BJ (cell line): ENCODE measurements at places on chromosomes 2 and 18.

DNA sequence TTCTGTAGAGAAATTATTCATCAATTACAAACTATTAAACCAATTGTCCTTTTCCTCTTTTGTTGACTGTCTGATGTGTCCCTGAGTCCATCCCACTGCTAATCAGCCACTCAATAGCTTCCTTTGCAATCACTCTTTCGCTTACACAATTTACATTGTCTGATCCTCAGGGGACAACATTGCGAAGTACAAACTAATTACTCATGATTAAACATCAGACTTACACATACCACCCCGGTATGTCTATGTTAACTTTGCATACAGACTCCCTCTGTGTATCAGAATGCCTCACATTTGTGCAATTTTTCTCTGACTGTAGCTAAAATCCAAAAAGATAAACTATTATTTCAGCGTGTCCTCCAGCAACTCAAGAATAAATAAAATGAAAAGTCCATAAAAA is 264.4 kb upstream of the REV1 start:
- no peak for DNase-seq

DNA sequence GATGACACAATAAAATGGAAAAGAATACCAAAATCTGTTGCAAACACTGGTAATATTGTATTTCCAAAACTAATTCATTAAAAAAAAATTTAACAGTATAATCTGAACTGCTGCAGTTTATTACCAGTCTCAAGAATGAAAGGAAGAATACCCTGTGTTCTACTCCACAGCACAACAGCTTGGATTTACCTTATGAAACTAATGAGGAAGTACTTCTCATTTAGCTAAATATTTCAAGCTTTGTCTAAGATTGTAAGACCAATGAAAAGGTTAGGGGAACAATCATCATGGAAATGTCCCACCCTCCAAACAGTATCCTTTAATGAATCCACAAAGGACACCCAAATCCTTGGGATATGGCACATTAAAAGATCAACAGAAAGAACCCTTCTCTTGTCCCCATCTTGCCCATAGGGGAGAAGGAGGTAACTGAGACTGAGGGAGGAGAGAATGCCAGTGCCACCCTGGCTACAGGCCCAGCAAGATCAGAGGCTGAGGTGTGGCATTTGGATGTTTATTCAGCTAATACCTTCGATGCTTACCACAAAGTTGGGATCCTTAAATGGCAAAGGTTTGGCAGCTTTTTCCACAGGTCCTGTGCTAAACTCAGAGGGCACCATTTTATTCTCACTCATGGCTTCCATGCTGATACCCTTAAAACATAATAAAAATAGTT is 17.7 kb downstream of the INO80C start:
- DNase-seq: no peak

GRCh38 chr2:112709703-112710102 is 11.1 kb upstream of the NT5DC4 start:
- DNase-seq: no peak

GRCh38 chr2:161031511-161031910 is 128.7 kb upstream of the TANK start:
- DNase-seq: no peak

GRCh38 chr2:33350632-33351031 is 125.8 kb upstream of the RASGRP3 start:
- no peak for DNase-seq

DNA sequence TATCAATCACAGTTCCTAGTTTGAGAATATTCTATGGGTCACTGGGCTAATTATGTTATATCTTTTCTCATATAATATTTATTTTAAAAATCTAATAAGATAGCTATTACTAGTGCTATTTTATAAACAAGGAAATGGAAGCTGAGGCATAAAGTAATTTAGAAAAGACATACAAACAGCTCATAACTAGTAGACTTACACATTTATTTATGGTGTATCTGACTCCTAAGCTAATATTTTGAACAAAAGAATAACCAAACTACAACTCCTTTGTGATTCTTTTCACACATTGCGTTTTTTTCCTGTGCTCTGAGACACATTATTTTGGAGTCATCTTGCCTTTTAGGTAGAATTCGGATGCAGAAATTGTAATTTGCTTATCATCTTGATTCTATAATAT is 742.0 kb upstream of the LRRTM4 start:
- no peak for DNase-seq

GRCh38 chr2:45450634-45451033 is 160.4 kb downstream of the SRBD1 start:
- DNase-seq: no peak

GRCh38 chr2:81870119-81870518 is 1565.6 kb upstream of the LRRTM1 start:
- no peak for DNase-seq

DNA sequence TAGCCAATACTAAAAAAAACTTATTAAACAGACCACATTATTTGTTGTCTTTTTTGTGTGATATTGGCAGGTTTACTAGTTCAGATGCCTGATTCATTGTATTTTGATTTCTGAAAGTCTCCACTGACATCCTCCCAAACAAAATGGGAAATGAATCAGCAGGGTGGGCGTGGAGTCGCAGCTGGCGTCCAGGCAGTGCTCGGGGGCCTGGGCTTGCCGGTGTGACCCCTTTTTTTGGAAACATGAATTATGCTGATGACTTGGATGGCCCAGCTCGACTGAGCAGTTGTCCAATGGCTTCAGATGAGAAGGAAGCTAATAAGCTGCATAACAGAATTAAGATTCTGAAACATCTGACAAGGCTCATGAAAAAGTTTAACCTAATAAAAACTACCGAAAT is 1.7 kb upstream of the KCNG2 start:
- DNase-seq: no peak

GRCh38 chr2:149094217-149095015 is 55.9 kb downstream of the LYPD6B start:
- DNase-seq: peak; percentile 78

DNA sequence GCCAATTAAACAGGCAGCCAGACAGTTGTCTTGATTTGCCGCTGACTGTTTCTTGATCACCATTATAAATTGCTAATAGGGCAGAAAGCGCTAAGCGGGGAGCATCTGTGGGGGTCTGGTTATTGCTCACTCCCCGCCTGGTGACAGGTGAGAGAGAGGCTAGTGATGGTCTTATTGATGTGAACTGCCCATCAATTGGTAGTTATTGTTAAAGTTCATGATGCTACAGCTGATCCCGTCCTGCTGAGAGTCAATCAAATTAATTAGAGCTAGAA is 148.5 kb downstream of the LNPK start:
- no peak for DNase-seq

DNA sequence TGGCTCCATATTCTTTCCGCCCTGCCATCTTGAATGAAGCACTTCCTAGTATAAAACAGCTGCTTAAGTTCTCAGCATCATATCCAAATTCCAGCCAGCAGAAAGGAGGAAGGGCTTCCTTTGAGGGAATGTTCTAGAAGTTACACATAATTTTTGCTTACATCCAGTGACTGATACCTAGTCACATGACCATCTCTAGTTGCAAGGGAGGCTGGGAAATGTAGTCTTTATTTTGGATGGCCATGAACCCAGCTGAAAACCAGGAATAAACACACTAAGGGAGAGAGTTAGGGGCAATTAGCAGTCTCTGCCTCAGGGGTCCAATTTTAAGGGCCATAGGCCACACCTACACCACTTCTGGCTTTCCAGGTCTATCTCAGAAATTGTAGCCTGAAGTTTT is 57.8 kb upstream of the LMAN1 start:
- no peak for DNase-seq

DNA sequence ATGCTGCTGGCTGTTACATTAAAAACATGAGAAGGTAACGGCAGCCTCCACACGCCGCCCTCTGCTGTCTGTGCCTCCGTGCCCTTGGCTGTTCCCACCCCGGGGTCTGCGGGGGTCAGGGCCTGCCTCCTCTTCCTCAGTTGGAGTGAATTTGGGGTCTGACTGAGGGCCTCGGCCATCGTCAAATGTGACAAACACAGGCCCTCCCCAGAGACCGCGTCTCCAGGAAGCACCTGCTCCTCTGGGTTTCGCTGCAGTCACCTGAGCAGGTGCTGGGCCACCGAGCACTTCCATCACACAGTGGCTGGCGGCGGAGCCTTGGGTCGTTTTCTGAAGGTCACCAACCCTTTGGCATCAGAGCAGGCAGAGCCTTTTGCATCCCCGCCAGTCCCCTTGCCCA is 70.9 kb downstream of the NFATC1 start:
- DNase-seq: no peak

DNA sequence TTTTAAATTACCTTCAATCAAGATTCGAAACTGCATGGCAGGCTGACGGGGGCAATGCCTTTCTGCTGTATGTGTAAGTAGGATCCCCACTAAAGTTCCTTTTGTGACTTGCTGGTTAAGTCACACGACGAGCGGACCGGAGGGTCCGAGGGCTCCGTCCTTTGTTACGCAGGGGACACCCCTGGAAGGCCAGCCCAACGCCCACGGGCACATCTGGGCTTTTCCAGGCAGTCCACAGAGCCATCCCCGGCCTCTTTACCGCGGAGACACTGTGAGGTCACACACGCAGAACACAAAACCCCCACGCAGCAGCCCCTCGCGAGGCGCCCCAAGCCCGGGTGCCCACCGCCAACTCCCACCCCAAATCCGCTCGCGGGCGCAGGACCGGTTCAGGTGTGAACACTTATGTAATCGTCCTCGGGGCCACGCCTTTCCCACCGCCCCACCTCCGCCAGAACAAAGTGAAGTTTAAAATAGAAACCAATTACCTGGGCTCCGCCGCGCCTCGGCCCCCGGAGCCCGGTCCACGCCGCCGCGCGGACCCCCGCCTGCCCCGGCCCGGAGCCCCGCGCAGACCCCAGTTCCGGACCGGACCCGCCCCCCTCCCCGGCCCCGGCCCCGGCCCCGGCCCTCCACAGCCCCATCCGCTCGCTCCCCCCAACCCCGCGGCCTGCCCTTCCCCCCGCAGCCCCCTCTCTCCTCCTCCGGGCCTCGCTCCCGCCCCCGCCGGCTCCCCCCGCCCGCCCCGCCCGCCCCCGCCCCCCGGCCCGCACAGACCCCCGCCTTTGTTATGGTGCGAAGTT is 4.2 kb downstream of the ZNF516 start:
- no peak for DNase-seq

DNA sequence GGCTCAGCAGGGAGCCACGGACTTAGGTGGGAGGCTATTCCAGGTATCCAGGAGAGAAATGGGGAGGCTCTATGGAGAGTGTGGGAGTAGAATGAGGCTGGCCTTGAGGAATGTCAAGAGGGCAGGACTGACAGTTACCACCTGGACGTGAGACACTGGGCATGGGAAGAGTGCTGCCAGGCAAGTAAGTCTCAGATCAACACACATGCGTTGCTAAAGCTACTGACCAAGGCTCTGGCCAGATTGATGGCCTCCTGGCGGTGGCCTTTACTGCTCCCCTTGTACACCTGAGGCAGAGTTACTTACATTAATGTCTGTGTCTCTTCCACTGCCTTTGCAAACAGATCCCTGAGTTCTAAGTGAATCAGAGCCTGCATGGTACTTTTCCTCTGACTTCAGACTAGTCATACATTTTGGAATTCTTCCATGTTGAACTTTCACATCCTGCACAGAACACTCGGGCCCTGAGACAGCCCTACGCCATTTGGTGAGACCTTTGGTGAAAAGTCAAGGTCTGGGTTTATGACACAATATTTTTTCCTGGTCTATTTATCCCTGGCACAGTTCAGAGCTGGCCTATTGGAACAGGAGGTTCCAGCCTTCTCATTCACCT is 398.8 kb upstream of the TRIB2 start:
- DNase-seq: peak; percentile 68

DNA sequence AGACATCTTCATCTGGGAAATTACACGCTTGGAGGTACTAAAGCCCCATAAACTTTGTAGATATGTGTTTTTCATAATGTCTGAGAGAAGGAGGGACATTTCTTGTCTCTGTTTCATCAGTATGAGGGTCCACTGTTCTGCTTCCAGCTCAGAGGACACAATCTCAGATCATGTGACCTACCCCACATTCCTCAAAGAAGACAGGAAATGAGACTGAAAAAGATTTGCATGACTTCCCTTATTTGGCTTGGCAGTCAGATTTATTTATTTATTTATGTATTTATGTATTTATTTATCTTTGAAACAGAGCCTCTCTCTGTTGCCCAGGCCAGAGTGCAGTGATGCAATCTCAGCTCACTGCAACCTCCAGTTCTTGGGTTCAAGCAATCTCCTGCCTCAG is 463.7 kb upstream of the RGPD4 start:
- no peak for DNase-seq

GRCh38 chr2:234467289-234467688 is 29.6 kb downstream of the ARL4C start:
- no peak for DNase-seq

DNA sequence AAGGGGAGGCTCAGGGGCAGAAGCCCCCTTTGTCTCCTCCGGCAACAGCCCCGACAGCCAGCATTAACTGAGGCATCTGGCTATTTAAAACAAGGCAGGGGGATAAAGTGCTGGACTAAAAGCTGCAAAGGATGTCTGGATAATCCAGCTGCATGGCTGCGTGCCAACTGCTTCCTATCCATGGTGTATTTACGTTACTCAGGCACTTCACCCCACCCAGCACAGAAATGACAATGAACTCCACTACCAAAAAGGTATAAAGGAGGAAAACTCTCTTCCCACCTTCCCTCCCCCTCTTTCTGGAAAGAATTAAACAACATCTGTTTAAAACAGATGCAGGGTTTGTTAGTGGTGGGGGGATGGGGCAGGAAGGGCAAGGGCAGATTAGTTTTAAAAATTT is 82.5 kb downstream of the SPRED2 start:
- DNase-seq: no peak

- DNase-seq: no peak
Observed at GRCh38 chr2:105641389-105641811, 103.3 kb upstream of the NCK2 start.

DNA sequence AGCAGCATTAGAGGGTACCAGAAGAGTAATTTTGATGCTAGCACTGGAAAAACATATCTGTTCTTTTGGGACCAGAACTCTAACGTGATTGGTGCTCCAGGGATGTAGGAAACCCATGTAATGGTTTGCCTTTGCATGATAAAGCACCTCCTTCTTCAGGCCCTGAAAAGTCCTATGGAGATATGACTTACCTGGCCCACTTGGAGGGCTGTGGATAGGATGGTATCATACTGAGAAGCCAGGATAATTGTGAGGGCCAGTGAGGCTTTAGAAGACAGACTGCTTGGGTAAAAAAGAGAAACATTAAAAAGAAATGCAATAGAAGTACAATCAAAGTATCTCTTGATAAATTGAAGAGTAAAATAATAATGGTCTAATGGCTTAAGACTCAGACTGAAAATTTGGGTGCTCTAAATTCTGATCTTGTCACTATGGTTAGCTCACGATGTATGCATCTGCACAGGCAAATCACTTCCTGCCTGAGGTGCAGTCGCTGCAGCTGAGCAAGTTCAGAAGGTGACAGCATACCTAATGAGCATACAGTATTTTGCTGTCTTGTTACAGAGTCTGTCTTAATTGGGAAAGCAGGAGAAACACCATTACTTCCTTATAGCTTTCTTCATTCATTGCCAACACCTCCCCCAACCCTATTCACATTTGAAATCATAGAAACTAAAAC is 371.5 kb downstream of the NUP35 start:
- DNase-seq: no peak

GRCh38 chr2:111194835-111195621 is 74.3 kb downstream of the BCL2L11 start:
- no peak for DNase-seq
